ENCODE measurements at places on chromosomes 7 and 10.

DNA sequence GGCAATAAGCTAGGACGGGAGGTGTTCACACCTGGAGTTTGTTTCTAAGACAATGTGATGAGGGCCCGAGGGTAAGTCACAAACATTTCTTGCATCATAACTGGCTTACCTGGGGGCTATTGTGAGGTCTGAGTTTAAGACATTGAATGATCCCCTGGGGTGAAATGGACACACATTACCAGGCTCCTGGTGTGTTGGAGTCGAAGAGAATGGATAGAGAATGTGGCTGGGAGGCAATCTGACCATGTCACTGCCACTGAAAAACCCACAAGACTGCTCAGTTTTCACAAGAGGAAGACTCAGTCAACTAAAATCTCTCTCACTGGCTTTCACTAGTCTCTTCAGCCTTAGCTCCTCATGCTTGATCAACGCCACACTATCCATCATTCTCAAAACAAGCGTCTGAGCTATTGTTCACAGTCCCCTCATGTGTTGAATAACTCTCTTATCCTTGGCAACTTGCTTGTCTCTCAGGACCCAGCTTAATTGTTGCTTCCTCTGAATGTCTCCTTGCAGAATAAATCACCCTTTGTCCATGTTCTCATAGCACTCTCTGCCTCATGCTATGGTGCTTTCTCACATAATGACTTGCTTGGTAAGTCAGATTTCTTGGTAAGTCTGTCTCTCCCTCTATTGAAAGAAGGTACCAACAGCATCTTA lies at the start of gene C10orf120:
TSS of gene C10orf120 (minus strand) at position 51 of the 660 bp plus-strand sequence. CDS start 56 bp downstream, outside the sequence.
- DNase-seq: no peak

GRCh38 chr7:129854401-129854800 lies 98.4 kb downstream of the UBE2H start:
- no peak for DNase-seq

- no peak for DNase-seq
These were observed 70.1 kb downstream of the CHCHD3 start for GRCh38 chr7:133011746-133012145.

- DNase-seq: no peak
These were observed 78.9 kb downstream of the CUX1 start for GRCh38 chr7:101896316-101896715.

DNA sequence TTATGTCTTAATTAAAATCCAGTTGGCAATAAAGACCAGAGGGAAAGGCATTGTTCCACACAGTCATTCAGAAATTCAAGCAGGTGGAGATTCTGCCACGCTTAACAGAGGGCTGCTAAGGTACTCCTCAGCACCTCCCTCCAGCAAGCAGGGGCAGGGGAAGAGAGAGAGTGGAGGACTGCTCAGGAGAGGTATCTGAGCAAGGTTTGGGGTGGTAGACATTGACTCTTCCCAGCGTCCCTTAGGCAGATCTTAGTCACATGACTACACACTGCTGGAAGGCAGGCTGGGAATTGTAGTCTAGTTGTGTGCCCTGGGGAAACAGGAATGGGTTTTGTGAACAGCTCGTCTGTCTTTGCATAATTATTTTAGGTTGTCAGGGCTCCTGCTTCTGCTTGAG lies 181.6 kb downstream of the NPSR1 start:
- no peak for DNase-seq
